Suprapubic skin (tissue), 4 donors: ENCODE measurements at places on chromosomes 5 and 9. TPM values are rescaled to one million over a fixed set of nuclear protein-coding genes. Genes with fewer than 3 reads are reported as not detected.

GRCh38 chr9:83154821-83155220 is 91.9 kb upstream of the RASEF start:
- no peak for DNase-seq

GRCh38 chr9:104069288-104069687 is 24.8 kb upstream of the SMC2 start:
- no peak for DNase-seq

- no peak for DNase-seq
Observed at GRCh38 chr5:44729536-44729935, 79.2 kb upstream of the MRPS30 start.

DNA sequence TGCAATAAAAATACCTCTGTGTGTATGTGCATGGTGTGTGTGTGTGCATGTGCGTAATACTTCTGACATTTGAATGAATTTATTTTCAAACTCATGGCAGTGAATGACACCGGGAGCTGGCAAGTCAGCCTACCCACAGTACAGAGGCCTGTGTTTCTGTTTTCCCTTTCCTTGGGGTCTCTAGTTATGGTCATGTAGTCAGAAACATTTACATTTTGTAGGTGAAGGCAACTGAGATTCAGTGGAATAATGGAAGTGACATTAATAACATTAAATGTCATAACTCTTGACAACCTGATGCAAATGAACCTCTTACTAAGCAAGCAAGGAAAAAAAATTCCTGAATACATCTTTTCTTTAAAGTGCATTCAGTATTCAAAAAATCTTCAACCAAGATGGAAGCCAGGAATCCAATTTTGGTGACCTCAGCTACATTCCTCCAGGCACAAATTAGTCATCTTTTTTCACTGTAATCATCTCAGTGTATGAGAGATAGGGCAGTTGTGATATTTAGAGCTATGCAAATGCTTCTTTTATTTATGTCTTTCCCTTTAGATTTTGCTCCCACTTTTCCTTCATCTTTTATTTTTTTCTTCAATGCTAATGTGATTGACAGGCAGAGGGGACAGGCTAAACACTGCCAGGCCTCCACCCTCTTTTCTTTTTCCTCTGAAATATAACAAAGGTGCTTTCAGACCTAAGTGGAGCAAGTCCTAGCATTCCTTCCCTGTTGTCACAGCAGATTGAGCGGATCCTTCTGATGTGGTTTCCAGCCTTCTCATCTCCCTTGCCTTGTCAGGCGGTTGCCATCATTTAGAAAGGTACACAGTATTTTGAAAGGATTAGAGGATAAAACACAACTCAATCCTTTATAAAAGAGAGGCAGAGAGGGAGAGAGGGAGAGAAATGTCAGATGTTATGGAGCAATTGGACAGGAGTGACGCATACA is 569.8 kb upstream of the ADAMTS16 start:
- no peak for DNase-seq

DNA sequence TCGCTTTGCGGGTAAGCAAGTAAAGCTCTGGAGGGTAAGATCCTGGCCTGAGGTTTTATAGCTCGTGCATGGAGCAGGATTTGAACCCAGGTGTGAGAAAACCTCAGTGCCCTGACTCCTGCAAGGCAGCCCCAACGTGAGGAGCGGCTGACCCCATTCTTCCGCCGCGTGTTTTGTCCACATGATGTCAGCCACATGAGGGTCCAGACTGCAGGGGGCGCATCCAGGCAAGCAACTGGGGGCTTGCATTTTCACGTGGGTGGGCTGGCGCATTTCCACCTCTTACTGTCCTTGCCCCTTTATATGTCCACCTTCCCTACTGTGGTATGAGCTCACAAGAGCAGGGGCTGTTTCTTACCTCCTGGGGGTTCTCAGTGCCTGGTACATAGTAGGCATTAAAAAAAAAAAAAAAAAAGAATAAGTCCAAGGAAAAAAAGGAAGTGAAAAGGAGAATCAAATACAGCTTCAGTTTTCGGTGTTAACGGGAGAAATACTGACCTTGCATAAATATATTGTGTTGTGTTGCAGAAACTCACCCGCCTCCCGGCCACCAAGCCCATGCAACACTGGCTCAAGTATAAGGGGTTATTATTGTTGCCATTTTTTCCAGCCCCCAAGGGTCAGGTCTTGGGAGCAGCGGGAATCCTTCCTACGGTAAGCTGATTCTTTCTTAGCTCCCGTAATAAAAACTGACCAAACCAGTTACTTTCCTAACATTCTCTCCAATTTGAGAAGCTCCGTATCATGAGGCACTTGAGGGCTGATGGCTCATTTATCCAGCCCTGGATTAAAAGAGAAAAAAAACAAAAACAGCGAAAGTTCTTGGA is 15.0 kb downstream of the TLX3 start:
- no peak for DNase-seq

GRCh38 chr9:20112205-20112783 is 323.5 kb upstream of the SLC24A2 start:
- DNase-seq, result no peak

DNA sequence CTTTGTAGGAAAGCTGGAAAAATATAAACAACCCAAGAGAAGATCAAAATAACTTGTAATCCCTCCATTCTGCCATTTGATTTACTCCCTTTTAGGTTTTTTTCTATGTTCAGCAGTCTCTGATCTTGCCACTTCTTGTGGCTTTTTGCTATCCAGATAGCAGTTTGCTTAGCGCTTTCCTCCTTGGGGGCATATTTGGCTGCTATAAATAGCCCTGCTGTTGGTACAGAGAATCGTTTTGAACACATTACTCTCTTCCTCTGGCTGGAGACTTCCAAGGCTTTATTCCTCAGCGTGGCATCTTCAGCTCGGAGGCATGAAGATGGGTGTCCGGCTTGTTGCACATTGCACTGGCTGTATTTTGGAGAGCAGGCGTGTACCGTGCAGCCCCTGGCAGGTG is 38.6 kb downstream of the HMCN2 start:
- no peak for DNase-seq

DNA sequence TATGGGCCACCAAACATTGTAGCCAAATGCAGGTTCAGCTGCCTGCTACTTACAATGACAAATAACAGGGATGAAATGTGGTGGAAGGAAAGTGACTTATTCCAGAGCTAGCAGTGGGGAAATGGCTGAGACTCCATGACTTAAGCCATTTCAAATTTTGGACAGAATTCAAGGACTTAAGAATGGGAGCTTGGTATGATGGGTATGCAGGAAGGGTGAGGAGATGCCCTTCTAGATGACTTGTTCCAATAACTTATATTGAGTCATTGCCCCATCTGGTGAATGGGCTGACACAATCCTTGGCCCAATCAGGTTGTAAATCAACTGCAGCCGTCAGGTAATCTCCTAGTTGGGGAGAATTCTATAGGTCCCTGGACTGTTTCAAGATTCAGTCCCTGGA is 230.7 kb upstream of the SGCD start:
- DNase-seq, result no peak

DNA sequence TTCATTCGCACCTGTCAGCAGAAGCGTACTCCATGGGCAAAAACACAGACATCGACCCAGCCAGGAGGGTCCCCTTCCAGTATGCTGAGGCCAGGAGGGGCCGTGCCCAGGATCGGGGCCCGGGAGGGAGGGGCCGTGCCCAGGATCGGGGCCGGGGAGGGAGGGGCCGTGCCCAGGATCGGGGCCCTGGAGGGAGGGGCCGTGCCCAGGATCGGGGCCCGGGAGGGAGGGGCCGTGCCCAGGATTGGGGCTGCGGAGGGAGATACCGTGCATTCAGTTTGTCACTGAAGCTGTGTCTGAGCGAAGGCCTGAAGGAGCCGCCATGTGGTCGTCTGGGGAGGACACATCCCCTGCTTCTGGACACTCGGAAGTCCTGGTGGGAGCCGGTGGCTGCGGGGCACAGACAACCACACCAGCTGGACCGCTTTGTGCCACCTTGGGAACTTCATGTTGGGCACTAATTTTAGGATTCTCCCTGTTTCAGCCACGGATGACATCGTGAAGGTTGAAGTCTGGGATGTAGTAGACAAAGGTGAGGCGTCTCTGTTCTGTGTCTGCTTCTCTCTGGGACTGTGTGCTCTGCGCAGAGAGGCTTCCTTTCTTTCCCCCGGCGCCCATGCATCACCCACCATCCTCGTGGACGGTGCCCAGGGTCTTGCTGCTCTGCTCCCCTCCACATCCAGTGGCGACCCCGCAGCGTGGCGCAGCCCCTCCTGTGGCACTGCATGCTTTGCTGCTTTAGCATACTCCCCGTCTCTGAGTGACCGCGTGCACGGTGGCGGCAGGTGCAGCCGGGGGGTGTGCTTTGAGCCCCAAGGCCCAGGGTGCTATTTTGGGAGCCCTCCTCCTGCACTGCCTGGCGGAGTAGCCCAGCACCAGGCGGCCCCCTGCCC is 16.7 kb upstream of the AJM1 start:
- no peak for DNase-seq

- DNase-seq, result no peak
Observed at GRCh38 chr5:170788626-170789304, 5.2 kb downstream of the GABRP start.

DNA sequence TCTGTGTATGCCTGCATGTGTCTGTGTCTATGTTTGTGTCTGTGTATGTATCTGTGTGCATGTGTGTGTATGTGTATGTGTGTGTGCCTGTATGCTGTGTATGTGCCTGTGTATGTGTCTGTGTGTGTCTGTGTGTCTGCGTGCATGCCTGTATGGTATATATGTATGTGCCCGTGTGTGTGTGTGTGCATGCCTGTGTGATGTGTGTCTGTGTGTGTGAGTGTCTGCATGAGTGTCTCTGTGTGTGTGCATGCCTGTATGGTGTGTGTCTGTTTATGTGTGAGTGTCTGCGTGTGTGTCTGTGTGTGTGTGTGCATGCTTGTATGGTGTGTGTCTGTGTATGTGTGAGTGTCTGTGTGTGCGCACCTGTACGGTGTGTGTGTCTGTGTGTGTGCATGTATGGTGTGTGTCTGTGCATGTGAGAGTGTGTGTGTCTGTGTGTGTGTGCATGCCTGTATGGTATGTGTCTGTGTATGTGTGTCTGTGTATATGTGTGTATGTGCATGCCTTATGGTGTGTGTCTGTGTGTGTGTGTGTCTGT is 137.1 kb upstream of the IRX2 start:
- no peak for DNase-seq

Gene SLC34A3
- not detected for total RNA-seq

Gene WDR38
- total RNA-seq, result not detected

Gene TTC16
- not detected for total RNA-seq

Gene RETREG1
- total RNA-seq, result 26.1 TPM
